ENCODE measurements at places on chromosomes 3 and 15.

DNA sequence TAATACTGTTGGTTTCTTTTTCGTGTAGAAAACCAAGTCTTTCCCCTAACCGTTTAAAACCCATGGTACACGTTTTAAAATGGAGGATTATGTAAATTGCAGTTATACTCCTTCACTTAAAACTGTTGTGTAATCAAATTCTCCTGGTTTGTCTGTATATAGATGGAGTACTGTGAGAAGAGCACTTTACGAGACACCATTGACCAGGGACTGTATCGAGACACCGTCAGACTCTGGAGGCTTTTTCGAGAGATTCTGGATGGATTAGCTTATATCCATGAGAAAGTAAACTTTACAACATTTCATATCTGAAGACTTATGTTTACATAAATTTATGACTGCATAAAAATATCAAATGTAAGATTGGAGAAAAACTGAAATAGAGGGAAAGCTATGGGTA lies 51.2 kb downstream of the SRP14 start:
- no peak for DNase-seq

GRCh38 chr3:196246612-196247308 lies 30.4 kb downstream of the SLC51A start:
- DNase-seq, result no peak

DNA sequence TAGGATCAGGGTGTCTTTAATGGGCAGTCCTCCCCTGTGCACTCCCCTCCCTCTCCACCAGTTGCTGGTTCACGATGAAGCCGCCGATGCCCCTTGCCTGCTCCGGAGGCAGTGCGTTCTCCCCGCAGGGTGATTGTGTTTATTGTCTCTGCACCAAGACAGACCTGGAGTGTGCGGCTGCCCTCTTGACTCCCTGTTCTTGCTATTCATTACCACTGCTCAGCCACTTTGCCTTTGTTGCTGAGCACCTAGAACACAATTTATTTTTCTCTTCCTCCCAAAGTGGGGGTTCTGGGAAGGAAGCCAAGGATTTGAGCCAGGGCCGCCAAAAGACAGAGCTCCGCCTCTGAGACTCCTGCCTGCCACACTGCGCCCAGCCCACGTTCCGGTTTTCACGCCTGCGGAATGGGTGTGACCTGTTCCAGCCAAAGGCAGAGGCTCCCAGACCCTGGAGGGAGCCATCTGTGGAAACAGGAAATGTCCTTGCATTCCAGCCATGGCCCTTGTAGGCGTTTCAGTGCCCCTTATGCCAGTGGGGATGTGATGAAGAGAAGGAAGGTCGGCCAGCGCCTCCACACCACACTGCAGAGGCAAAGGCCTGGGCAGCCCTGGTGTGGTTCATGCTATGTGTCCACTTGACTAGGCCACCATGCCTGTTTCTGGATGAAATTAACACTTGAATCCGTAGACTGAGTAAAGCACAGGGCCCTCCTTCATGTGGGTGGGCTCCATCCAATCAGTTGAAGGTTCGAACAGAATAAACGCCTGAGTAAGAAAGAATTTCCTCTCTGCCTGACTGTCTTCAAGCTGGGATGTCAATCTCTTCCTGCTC lies 85.8 kb downstream of the HMG20A start:
- no peak for DNase-seq

GRCh38 chr15:85667491-85668424 lies 127.0 kb downstream of the KLHL25 start:
- DNase-seq, result no peak
